HFFc6 (cell line): ENCODE measurements at places on chromosomes 4 and X.

DNA sequence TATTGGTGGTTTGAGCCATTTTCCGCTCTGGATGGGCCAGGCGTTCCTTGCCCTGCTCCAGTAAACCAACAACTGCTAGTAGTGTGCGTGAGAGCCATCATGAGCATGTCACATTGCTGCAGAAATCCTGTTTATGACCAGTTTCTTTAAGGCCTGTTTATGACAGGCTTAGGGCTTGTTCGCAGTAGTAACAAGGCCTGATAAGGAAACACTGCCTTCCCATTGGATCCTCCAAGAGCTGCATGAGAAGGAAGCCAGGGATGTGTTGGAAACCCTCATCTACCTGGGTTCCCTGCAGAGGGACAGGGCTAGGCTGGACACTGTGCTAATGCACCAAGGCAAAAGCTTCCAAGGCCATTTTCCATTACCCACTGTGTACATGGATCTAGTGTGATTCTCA is 153.9 kb downstream of the ZNF518B start:
- no peak for DNase-seq

GRCh38 chr4:2714061-2714770 is 41.9 kb downstream of the TNIP2 start:
- peak; percentile 40 for DNase-seq

- no peak for DNase-seq
These were observed 23.9 kb upstream of the TMSB4X start for GRCh38 chrX:12950851-12951594.

GRCh38 chr4:112931001-112931400 is 118.5 kb upstream of the ANK2 start:
- DNase-seq, result no peak

DNA sequence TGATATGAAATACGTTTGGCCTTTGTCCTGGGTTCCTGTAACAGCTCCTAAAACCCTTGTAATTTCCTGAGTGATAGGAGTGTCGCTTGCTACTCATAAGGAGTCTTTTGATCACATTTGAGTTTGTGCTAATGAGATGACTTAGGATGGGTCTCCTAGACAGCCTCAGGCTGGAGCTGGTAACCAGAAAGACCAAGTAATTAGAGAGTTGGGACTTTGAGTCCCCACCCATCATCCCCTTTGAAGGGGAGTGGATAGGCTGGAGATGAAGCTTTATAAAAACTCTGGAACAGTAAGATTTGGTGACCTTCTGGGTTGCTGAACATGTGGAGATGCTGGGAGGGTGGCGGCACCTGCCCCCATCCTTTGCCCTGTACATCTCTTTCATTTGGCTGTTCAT is 2.9 kb downstream of the SEC24B start:
- DNase-seq, result no peak

- DNase-seq, result no peak
These were observed 346.1 kb downstream of the GBA3 start for GRCh38 chr4:23038626-23039491.

DNA sequence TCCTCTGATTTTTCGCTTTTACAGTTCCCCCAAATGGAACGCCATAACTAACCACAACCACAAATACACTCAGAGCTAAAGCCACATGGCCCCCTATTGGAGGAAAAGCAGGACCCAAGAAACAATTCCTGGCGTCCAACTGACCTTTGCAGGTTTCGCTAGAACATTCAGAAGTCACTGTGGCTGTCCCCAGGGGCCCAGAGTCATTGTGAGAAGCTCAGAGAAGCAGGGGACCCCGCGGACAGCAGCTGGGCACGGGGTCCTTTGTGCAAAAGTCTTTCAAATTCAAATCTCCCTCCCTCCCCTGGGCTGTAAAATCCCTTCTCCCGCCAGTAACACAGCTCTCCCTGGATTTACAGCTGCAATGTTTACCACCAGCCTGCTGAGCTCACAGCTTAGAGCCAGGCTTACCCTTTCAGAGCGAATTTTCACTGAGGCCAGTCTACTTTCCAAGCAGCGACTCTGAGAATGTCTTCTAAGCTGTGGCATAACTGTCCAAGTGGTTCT is 214.8 kb downstream of the CRLF2 start:
- DNase-seq, result no peak

DNA sequence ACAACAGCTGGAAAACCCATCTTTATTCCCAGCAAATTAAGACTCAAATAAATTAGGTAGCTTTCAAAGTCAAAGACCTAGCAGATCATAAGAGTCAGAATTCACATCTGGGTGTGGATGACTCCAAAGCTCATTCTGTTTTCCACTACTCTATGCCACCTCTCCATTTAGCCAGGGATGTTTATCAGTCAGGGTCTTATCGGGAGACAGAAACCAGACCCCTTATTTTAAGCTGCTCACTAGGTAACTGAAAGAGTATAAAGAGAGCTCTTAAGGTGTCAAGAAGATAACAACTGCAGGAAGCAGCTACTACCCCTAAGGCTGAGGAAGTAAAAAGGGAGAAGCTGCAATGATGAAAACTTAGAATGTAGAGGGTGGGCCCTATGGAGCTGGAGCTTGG is 333.7 kb upstream of the KLF3 start:
- no peak for DNase-seq

GRCh38 chr4:142708231-142708630 is 137.9 kb downstream of the INPP4B start:
- no peak for DNase-seq

DNA sequence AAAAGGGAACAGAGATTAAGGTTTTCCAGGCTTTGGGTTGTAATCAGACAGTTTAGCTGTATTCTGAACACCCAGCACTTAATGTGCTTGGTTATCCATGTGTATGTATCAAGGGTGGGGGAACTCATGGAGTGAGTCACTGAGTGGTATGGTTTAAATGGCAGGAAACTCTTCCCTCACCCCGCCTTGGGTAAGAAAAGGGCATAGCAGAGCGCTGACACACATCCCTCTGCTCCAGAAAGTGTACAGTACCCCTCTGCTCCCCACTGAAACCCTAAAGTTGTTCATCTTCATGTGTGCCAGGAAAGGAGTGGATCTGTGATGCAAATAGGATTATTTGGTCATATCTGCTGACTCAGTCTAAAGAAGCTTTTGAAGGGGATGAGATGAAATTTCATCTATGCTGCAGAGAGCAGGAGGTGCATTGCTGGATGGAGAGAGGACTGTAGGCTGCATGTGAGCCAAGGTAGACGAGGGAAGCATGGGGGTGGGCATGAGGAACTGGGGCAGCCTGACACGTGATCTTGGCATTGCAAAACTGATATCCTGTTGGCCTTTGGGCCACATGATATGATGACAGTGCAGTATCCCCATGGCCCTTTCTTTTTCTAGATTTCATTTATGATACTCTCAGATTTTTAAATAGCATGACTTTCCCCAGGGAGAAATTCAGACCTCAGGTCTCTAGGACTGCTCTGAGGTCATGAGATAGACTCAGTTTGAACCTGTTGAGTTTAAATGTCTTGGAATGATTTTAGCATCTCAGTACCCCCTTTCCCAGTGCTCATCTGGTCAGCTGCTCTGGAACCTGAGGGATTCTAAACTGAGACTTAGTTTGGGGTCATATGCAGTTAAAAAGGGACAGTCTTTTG is 84.8 kb downstream of the TMEM164 start:
- peak; percentile 88 for DNase-seq

DNA sequence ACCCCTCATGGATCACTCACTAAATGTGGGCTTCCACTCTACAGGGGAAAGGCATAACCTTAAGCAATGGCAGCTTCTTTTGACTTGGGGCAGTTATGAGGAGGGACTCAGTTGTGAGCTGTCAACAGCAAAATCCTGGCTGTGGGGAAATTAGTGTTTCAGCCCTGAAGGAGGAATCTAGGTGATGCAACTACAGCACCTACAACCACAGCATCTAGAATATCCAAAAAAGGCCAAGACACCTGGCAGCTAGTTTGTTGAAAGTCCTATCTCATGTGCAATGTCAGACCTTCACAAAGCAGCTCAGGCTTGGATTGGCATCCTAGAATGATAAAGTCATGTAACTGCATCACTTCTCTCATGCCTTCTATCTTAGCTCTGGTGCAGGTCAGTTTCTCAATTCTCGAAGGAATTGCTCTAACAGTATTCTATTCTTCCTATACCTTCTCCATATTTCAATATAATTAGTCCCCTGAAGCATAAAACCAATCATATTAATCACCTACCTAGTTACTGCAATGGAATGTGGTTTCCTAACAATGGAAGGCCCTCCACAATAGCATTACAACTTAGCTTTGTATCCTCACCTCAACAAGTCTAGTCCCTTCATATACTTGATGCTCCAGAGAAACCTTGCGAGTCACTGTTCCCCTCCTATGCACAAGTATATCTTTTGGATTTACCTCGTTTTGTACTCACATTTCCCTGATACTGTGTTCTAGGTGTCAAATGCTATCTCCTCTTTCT is 5.5 kb upstream of the ANTXR2 start:
- DNase-seq, result no peak

GRCh38 chr4:184416913-184417734 is 57.2 kb downstream of the IRF2 start:
- no peak for DNase-seq

GRCh38 chr4:93532234-93532633 is 296.3 kb upstream of the ATOH1 start:
- no peak for DNase-seq

- DNase-seq, result no peak
These were observed 107.5 kb downstream of the VSIG4 start for GRCh38 chrX:65932173-65933084.

DNA sequence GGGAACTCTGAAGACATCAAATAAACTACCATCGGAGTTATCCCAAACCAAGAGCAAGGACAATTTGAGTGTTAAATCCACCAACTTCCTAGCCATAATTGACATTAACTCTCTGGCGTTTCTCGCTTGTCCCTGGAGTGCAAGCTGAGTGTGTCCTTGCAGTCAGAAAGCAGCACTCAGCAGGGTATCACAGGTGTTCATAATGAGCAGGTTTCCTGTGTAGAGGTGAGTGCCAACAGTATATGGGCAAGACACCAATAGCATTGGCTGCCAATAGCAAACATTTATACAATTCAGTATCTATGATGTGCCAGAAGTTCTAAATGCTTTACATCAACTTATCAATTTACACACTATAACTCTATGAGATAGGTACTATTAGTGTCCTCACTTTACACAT is 11.2 kb downstream of the BLTP1 start:
- no peak for DNase-seq

DNA sequence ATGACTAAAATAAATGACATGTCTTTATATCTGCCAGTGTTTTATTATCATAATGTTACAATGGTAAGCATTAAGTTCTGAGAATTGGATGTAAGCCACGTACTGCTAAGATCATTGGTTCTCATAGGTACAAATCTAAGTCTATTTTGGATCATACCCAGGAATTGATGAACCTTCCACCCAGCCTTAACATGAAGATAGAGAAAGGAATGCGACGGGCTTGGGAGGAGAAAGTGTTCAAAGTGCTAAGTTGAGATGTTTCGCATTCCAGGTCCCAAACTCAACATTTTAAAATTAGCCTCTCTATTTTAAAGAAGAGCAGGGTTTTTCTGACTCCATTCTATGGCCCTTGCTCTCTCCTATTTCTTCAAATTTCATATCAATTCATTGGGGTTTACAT is 54.9 kb upstream of the FRAS1 start:
- DNase-seq, result no peak

- DNase-seq, result no peak
These were observed 147.0 kb downstream of the AFAP1 start for GRCh38 chr4:7792616-7793015.

- no peak for DNase-seq
These were observed 4.5 kb downstream of the SNX25 start for GRCh38 chr4:185213877-185214276.
